ENCODE measurements at places on chromosomes 2 and 18. TPM values are rescaled to one million over a fixed set of nuclear protein-coding genes. Genes with fewer than 3 reads are reported as not detected.

GCG gene
- polyA plus RNA-seq: not detected

CCDC68 gene
- not detected for polyA plus RNA-seq

ANKRD30BL gene
- 0.35 TPM for polyA plus RNA-seq

ABCB11 gene
- 0.03 TPM for polyA plus RNA-seq

B3GNT7 gene
- not detected for polyA plus RNA-seq

CIB4 gene
- polyA plus RNA-seq: not detected

C1D gene
- 141 TPM for polyA plus RNA-seq

IL1A gene
- polyA plus RNA-seq: not detected
